NCI-H226 (cell line): ENCODE measurements at places on chromosomes 5 and 9.

GRCh38 chr5:91245074-91245452 lies 138.1 kb downstream of the ARRDC3 start:
- no peak for DNase-seq

GRCh38 chr5:6399980-6400910 lies 21.9 kb upstream of the MED10 start:
- DNase-seq: peak; percentile 11

DNA sequence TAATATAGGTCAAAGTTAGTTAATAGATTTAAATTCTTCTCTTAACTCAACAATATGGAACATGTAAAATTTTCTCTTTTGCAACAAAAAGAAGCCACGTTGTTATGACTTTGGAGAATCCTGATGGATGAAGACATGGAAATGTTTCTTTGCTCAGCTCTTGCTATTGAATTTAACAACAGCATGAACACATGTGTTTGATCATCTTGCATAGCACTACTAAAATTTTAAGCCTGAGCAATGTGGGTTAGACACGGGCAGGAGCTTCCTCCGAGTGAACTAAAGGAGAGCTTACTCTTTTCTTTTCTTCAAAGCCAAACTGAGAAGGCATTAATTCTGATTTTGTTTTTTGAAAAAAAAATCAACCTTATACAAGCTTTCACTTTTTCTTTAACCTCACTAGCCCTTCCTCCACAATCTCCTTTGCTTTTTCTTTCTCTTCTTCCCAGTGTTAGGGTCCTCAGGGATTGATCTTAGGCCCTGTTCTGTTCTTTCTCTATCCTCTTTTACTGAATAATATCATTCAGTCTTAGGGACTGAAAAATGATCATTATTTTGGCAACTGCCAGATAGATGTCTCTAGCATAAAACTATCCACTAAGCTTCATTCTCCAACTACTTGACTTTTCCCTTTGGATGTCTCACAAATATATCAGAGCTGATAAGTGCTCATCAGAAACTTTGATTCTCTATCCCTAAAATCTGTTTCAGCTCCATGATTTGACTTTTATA lies 36.9 kb downstream of the ADAMTS19 start:
- no peak for DNase-seq

GRCh38 chr5:68746643-68747420 lies 347.0 kb upstream of the SLC30A5 start:
- DNase-seq: no peak

DNA sequence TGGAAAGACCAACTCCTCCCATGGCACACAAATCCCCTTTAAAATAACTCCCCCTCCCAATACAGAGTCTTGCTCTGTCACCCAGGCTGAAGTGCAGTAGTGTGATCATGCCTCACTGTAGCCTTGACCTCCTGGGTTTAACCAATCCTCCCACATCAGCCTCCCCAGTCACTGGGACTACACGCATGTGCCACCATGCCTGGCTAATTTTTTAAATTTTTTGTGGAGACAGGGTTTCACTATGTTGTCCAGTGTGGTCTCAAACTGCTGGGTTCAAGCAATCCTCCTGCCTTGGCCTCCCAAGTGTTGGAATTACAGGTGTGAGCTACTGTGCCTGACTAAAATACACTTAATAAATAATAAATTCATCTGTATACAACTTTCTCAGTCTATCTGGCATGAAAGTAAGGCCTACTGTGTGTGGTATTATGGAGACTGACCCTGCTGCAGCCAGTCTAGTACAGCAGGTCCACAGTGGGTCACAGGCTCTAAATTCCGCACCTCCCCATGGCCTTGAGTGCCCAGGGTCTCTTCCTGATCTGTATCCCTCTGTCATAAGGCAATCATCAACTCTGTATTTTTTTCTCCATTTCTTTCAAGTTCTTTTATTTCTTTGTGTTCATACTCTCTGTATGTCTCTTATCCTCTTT lies 169.4 kb downstream of the MAPKAP1 start:
- no peak for DNase-seq

- no peak for DNase-seq
Observed at GRCh38 chr5:154401355-154401754, 44.4 kb upstream of the SAP30L start.

DNA sequence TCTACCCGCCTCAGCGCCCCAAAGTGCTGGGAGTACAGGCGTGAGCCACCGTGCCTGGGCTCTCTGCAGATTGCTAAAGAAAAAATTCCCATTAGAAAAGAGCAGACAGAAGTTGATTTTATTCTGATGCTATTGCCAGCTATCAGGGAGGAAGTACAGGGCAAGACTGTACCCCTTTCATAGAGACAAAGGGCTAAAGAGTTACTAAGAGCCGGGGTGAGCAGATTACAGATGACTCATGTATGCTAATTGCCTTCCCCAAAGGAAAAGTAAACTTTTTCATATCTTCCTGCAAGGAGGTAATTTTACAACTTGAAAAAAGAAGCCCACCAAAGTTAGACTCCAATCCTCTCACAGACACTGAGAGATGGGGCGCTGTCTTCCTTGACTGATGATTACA lies 42.3 kb upstream of the MCTP1 start:
- DNase-seq: no peak

GRCh38 chr5:14706615-14707021 lies 42.1 kb downstream of the OTULIN start:
- no peak for DNase-seq

DNA sequence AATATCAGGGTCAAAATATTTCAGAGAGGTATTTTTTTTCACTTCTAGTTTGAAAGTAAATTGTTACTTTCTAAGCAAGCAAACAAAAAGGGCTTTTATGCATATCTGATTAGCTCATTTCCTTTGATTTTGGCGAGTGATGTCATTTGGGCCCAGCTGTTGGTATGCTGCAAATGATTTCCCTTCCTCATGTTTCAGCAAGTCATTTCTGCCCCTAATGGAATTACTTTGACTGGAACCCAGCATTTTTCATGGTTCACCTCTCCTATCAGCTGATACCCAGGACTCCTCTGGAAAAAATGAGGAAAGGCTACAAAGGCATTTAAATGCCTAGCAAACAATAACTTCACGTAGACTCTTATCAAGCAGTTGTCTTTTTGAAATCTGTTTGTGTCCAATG lies 500.6 kb downstream of the EBF1 start:
- peak; percentile 5 for DNase-seq

DNA sequence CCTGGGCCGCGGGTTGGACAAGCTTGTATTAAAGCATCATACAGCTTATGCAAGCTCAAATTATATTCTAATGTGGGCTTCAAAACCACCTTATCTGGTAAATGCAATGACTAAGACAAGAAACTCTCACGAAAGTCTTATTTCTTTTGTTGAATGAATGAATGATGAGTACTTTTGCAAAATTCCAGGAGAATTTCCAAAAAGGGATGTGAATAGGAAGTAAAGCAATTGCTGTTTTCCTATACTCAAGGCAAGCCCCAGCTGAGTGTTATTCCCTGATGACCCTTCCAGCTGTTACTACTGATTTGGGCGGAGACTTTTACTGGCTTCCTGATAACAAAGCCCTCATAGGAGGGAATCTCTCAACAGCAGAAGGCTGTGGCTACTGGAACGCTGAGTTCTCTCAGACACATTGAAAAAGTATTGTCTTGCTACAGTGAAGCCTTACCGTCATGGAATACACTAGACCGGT lies 162.8 kb downstream of the SREK1 start:
- DNase-seq: peak; percentile 72

DNA sequence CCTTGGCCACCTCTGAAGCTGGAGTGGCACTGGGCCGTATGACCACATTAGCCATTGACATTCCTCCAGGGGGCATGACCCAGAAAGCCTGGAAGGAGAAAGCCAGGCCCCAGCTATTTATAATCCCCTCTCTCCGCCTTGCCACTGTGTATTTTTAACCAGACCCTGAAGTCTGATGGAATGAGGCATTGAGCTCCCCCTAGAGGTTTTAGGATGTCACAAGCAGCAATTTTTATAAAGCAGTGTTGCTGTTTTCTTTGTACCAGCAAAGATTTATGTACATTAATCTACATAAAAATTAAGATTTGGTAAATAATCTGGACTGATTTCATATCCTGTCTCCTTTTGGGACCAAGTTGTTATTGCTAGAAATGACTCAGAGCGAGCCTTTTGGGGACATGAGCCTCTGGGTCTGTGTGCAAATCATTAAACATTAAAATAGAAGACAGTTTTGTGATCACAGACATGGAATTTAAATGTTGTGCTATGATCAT lies 127.1 kb downstream of the TRIO start:
- peak; percentile 57 for DNase-seq

DNA sequence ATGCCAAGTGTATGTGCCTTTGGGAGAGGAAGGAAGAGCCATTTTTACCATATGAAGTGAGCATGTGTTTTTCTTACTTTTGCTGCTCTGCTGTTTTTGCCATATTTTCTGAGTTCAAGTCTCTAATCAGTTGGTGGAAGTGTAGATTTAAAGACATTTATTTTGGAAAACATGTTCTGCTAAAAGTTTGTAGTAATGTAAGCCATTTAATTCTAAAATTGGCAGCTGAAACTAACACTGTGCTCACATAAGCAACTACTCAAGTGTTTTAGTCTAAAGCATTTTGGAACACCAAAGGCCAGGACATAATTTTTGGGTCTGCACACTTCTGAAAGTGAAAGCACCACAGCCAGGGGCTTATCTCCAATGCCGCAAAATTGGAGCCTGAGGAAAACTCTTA lies 363.4 kb upstream of the ZNF608 start:
- DNase-seq: no peak

- no peak for DNase-seq
Observed at GRCh38 chr5:170499621-170500020, 4.2 kb upstream of the KCNIP1 start.

DNA sequence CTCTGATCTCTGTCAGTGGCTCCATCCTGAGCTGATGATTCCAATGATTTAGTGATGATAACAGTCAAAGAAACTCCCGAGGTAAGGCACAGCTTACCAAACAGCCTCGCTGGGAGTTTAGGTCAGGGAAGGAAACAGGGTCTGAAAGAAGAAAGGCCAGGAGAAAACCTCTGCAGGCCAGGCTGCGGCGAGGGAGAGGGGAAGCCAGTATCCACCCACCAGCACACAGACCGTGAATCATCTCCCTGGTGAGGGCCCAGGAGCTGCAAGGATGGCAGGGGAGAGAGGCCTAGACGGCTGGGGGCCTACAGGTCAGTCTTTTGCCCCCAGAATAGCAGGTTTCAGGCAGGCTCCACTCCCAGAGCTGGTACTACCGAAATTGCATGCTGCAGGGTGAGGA lies 590.5 kb downstream of the CCDC171 start:
- DNase-seq: no peak

DNA sequence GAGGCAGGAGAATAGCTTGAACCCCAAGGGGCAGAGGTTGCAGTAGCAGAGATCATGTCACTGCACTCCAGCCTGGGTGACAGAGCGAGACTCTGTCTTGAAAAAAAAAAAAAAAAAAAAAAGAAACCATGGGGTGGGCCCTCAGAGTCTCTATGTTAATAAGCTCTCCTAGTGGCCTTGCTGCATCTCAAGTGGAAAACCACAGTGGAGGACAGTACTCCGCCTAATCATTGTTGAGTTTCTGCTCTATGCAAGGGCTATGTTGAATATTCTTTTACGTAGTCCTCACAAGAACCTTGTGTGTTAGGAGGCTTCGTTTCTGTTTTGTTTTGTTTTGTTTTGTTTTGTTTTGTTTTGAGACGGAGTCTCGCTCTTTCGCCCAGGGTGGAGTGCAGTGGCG lies 48.9 kb downstream of the TJP2 start:
- DNase-seq: no peak

- DNase-seq: peak; percentile 78
Observed at GRCh38 chr5:143054480-143054941, 284.3 kb downstream of the ARHGAP26 start.

GRCh38 chr5:168916852-168917251 lies 337.7 kb upstream of the PANK3 start:
- no peak for DNase-seq

DNA sequence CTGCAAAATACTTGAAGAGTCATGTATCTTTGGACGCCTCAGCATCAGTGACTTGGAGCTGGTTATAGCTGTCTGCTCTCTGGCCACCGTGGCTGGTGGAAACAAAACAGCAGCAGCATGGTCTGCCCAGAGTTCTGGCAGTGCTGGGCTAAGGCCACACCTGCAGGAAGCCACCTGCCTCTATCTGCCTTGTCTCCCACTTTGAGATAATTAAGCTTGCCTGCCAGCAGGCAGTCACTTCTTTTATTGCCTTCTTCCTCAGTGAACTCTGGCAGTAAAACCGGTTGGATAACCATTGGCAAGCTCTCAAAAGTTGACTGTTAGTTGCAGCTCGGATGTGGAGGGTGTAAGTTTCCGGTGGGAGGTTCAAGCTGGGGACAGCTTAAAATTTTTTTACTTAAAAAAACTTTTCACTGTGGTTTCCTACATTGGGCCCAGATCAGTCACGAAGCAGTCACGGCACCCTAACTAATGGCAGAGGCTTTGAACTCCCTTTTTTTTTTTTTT lies 4.9 kb downstream of the SMIM3 start:
- no peak for DNase-seq

DNA sequence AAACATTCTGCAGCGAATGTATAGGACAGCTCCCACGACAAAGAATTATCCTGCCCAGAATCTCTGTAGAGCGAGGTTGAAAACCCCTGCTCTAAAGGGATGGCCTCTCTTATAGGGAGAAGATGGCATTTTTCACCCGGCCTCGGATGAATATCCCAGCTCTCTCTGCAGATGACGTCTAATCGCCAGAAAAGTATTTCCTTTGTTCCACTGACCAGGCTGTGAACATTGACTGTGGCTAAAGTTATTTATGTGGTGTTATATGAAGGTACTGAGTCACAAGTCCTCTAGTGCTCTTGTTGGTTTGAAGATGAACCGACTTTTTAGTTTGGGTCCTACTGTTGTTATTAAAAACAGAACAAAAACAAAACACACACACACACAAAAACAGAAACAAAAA lies 17.4 kb upstream of the RARS1 start:
- DNase-seq: no peak

- DNase-seq: no peak
Observed at GRCh38 chr5:72330712-72331111, 10.5 kb downstream of the PTCD2 start.

- no peak for DNase-seq
Observed at GRCh38 chr9:86771941-86772634, 175.2 kb downstream of the GAS1 start.

- no peak for DNase-seq
Observed at GRCh38 chr9:12133416-12133815, 559.8 kb upstream of the TYRP1 start.
